CD14-positive monocyte (primary cell): ENCODE measurements at places on chromosomes 12 and 14.

GRCh38 chr14:83470959-83471695 is 1937.5 kb upstream of the SEL1L start:
- no peak for DNase-seq

GRCh38 chr12:124099661-124100060 is 126.6 kb downstream of the ZNF664 start:
- DNase-seq: no peak

DNA sequence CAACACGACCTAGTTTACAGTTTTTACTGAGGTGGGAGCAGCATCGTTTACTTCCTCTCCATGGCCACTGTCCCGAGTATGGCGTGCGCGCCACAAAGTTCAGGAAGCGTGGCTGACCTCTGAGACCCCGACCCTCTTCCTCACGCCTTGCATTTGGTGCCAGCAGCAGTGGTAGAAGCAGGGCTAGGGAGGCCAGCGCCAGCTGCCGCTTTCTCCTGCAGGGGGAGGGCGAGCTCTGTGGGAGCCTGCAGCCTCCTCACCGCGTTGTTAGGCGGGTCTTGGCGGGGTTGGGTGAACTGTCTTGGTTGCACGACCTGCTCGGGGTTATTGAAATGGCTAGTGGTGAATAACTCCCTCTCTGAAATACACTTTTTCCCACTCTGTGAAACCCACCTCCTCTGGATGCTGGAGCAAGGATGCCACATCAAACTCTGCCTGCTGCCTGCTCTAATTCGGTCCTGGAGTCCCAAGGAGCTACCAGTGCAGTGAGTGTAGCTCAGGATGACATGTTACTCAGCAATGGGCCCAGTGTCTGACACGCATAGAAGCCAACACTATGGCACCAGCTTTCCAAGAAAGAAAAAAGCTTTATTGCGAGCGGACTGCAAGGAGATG is 22.3 kb upstream of the TDRD9 start:
- no peak for DNase-seq

DNA sequence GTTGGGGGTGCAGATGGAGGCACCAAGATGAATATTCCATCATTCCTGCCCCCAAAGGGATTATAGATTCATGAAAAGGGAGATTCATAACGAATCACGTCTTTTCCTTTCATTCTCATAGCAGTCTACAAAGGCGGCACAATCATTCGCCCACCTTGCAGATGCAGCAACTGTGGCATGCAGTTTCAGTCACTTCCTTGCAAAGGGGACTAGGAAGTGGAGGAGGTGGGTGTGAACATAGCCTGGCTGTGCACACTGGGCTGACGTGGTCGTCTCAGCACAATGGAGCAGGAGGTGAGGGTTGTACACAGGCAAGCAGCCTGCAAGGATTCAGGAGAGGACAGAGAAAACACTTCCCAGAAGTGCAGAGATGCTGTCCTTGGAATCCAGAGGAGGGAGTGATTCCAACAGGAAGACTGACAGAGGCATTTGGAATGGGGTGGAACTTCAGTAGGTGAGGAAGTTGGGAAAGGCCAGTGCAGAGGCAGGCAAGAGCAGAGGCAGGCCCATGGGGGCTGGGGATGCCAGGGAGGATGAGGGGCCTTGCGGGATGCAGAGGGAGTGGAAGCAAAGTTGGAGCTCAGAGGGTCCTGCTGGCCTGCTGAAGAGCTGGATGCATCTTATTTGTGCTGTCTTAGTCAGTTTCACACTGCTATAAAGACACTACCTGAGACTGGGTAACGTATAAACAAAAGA is 21.9 kb upstream of the PPP2R5C start:
- no peak for DNase-seq

DNA sequence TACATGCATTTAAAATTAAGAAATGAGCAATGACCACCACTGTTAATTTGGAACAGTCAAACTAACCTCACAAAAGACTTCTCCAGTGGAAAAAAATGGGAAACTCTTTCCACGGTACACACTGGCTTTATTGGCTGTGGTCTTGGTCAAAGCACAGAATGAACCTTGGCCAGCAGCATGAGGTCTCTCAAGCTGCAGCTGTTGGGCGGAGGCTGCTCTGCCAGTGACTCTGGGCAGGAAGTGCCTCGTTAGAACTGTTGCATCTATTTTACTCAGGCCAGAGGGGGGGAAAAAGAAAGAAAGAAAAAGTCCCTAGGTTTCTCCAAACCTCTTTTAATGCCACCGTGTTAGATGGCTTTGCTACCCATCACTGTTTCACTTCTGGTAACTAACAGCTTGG is 279.8 kb upstream of the DIO2 start:
- DNase-seq: no peak

GRCh38 chr12:79515530-79515935 is 175.2 kb downstream of the PAWR start:
- DNase-seq: no peak

- no peak for DNase-seq
Measured at GRCh38 chr12:26150736-26151450, 26.1 kb upstream of the BHLHE41 start.

DNA sequence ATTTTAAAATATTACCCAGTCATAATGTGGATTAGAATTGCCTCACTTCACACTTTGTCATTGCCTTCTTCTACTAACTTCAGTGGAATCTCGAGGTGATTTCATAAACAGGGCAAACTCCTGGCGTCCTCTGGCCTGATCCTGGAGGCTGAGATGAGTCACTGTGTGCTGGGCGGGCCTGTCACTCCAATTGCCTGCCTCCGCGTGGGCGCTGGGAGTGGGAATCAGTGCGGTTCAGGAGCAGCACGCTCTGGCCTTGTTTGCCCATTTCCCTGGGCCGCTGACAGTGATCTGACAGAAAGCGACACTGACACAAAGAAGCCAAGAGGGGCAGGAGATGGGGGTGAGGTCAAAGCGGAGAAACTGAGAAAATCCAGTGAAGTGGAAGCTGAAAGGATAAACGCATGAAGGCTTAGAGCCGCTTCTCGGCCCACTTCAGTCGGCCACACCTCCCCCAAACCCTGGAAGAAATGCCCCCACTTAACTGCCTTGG is 29.7 kb downstream of the LGR5 start:
- no peak for DNase-seq

DNA sequence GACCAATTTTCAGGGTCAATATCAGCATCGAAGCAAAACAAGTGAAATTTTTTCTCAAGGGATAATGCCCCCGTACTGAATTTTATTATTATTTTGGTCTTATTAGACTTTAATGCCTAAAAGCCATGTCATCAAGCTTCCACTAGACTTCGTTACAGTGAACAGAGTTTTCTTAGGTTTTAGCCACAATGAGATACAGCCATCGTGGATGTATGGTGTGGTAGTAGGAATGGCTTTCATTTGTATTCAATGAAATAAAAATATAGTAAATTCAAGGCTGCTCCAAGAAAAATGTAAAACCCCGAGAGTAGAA is 11.7 kb downstream of the TAOK3 start:
- DNase-seq: no peak

- DNase-seq: no peak
Measured at GRCh38 chr12:75725521-75726111, 214.2 kb upstream of the KRR1 start.

GRCh38 chr12:70190262-70191010 is 52.8 kb upstream of the CNOT2 start:
- no peak for DNase-seq

- DNase-seq: peak; percentile 70
Measured at GRCh38 chr12:57243521-57244311, 7.3 kb downstream of the STAC3 start.

DNA sequence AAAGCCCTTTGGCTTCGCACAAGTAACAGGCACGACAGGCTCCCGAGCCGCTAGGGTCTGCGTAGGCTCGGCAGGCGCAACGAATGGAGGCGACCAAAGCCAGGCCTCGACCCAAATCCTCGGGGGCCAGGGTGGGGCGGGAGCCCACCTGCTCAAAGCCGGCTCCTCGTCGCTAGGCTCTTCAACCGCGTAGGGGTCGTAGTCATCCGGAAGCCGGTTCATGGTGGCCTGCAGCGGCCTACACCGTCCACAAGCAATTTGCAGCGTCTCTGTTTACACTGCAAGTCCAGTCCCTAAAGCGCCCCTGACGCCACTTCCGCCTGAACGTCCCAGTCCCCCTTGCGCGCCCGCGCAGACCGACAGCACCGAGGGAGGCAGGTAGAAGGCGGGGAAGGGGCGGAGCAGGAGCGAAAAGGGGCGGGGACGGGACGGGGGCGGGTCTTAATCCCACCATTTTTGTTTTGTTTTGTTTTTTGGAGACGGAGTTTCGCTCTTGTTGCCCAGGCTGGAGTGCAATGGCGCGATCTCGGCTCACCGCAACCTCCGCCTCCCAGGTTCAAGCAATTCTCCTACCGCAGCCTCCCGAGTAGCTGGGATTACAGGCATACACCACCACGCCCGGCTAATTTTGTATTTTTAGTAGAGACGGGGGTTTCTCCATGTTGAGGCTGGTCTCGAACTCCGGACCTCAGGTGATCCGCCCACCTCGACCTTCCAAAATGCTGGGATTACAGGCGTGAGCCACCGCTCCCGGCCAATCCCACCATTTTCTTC is at the start of gene EAPP:
TSS of gene EAPP (minus strand) at position 295 of the 774 bp plus-strand sequence. CDS start at position 222, 73 bp downstream.
- peak; percentile 98 for DNase-seq

DNA sequence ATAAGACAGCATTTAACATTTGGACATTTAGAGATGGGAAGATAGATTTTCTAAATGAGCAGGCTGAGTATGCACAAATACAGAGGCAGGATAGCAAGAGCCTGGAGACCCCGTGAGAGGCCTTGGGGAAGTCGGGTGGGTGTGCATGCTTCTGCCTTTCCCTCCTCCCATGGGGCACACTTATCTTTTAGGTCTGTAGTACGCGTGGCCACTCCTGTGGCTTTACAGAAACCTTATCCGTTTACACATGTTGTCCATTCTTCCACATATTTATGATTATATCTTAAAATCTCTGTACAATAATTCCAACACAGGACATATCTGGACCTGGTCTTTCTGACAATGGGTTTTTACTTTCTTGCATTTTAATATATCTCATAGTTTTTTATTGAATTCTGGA is 33.6 kb downstream of the GYS2 start:
- DNase-seq: no peak

GRCh38 chr12:104342635-104343249 is 39.2 kb downstream of the EID3 start:
- no peak for DNase-seq

DNA sequence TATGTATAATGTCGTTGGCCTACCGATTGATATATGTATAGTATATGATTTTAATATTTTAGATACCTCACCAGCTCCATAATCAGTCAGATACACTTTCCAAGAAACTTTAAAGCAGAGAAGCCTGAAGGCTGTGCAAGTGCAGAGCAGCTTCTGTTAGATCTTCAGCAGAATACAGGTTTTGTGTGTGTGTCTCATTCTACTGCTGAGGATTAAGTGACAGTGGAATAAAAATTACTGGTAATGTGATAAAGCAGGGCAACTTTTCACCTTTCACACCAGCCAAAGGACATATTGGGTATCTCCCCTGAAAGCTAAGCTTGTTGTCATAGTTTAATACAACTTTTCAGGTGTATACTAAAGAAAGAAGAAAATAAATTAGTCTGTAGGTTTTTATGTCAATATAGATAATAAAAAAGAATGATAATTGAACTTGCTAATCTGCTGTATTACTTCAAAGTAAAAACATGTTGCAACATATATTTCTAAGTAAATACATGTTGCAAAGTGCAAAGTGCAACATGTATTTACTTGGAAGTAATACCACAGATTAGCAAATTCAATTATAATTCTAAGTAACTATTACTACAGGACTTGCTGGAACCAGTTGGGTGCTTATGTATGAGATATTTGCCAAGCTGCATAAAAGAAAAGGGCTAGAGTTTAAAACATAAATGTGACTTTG is 128.3 kb downstream of the SLC16A7 start:
- no peak for DNase-seq

DNA sequence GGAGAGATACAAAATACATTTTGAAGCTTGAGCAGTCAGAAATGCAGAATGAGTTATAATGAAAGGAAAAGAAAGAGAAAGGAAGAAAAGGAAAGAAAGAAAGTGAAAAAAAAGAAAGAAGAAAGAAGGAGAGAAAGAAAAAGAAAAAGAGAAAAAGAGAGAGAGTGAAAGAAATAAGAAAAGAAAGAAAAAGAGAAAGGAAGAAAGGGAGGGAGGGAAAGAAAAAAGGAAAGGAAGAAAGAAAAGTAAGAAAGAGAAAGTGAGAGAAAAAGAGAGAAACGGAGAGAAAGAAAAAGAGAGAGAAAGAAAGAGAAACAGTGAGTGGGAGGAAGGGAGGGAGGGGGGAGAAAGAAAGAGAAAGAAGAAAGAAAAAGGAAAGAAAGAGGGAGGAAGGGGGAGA is 549.9 kb downstream of the GALC start:
- no peak for DNase-seq

GRCh38 chr14:77100961-77101360 is 2.9 kb downstream of the CIPC start:
- no peak for DNase-seq

DNA sequence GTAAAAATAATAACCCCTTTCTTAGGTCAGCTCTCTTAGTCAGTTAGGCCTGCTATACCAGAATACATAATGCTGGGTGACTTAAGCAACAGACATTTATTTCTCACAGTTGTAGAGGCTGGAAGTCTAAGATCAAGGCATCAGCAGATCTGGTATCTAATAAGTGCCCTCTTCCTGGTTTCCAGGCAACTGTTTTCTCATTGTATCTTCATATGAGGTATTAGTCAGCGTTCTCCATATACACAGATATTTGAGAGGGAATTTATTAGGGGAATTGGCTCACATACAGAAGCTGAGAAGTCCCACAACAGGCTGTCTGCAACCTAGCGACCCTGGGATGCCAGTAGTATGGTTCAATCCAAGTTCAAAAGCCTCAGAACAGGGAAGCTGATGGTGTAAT is 896.0 kb downstream of the GALC start:
- DNase-seq: no peak

- no peak for DNase-seq
Measured at GRCh38 chr14:86796221-86797074, 1196.5 kb downstream of the GALC start.

- DNase-seq: no peak
Measured at GRCh38 chr14:67718265-67718664, 16.6 kb downstream of the RDH12 start.

DNA sequence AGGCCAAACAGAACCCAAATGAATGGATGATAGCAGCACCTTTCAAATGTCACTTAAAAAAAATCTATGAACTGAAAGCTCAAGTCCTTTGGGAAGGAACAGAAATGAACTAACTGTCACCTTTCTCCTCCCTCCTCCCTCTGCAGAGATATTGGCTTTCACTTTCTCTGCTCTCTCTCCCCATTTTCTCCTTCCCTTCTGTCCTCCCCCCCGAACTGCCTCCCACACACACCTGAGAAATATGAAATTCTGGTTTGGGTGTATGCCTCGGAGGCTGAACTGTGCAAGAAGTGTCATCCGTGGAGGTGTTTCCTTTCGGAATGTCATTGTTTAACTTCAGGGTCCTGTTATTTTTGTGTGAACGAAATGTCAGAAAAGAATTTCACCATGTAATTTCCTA is 87.8 kb downstream of the NEDD1 start:
- no peak for DNase-seq

DNA sequence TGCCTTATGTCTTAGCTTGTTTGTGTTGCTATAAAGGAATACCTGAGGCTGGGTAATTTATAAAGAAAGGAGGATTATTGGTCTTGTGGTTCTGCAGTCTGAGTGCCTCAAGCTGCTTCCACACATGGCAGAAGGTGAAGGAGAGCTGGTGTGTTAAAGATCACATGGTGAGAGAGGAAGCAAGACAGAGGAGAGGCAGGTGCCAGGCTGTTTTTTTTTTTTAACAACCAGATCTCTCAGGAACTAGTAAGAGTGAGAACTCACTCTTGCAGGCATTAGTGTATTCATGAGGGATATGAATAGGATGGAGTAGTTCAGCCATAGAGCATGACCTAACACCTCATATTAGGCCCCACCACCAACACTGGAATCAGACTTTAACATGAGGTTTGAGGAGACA is 123.4 kb downstream of the CMAS start:
- no peak for DNase-seq
